ENCODE measurements at places on chromosomes 6 and 20.

DNA sequence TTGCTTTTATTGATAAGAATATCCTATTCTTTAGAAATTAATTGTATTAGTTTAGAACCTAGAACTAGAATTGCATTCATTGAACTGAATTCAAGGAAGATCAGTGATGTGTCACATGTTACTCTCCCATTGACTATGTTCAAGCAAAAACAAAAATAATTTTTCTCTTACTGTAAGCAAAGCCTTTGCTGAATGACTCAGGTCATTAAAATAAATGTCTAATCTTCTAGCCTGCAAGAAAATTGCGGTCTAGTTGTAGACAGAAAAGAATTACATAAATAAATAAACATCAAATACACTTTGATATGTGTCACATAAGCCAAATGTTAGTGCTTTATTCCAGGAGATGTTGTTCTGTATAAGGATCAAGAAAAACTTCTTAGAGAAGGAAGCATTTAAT, 387.9 kb downstream of the ADGRB3 start:
- DNase-seq, result no peak

- DNase-seq, result peak; percentile 54
Measured at GRCh38 chr20:19761841-19762240, 3.8 kb downstream of the RIN2 start.

DNA sequence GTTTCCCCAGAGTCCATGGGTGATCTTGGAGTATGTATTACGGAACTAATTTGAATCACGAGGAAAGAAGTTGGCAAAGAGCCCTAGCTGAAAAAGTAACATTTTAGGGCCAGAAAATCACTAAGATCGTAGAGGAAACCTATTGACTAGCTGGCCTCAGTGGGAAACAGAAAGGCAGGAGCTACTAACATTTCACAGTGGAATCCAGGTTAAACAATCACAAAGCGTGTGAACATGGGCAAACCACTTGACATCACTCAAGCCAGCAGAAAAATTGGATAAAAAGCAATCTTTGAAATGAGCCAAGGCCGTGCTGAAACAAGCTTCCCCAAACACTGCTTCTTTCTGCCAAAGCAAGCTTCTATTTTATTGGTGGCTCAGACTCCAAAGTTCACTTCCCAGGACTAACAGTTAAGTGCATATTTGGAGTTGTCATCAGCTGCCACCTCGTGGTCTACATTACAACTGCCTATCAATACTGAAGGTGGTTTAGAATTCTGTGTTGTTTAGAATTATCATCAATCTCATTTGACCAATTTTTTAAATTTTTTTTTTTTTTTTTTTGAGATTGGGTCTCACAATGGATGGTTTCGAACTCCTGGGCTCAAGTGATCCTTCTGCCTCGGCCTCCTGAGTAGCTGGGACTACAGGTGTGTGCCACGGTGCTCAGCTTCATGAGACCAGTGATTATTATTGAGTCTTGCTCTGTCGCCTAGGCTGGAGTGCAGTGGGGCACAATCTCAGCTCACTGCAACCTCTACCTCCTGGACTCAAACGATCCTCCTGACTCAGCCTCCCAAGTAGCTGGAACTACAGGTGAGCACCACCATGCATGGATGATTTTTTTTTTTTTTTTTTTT, 10.6 kb downstream of the RPS10 start:
- DNase-seq, result peak; percentile 78

DNA sequence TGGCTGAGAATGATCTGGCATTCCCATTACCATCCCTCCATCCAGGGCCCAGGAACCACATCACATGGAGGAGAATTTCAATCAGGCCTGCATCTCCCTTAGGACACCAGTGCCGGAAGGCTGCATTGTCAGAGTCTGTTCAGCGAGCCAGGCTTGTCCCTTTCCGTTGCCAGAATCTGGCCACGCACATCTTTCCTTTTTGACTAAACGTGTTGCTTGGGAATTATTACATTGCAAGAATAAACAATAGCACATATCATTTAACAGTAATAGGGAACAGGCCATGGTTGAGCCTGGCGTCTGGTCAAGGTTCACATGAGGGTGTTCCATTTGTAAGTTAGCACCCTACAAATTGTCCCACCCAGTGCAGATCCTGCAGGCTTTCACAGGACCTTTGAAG, 42.8 kb downstream of the SOBP start:
- peak; percentile 19 for DNase-seq

GRCh38 chr6:31898383-31899011, 999 bp upstream of the EHMT2 start:
- no peak for DNase-seq

DNA sequence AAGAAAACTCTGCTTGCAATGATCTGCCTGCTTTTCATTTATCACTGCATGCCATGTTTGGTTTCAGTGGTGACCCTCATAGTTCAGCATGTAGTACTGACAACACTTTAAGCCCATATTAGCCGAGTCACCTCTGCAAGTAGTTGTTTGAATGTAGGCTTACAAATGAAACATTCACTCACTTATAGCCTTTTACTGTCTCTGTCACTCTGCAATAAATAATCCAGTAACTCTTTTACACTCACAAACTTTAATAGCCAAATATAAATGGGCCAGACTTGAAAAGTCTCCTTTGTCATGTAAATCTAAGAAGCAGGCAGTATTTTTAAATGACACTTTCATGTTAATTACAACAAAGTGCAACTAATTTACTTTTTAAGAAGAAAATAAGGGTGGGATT, 1460.0 kb upstream of the ADGRB3 start:
- DNase-seq, result no peak
